ENCODE measurements at places on chromosomes 5 and 9.

DNA sequence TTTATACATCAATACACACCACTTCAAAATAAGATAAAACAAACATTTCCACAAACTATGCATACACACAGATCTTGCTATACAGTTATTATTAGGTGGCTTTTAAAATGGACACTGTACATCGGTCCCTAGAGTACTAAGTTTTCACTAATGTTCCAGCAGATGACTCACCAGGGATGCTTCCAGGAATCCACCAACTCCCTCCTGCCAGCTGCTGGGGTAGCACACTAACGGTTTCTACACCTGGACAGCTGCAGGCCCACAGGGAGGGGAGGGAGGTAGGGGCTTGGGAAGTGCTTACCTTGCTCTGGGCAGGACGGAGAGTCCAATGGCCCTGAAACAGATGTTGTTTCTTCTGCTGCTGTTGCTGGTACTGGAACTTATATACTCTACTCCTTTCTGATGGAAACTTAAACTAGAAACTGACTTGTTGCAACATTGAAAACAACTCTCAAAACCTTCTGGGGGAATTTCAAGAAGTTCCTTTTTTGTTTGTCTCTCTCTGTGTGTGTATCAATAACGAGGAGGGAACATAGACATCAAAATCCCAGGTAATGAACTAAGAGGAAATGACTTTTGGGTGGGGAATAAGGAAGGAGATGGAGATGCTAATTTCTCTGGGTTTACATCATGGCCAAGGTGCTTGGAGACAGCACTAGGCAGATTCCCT is at the start of gene IL12B:
IL12B (minus strand) TSS at position 357 of the 670 bp plus-strand sequence. CDS start 3,705 bp downstream, outside the sequence.
- no peak for DNase-seq

DNA sequence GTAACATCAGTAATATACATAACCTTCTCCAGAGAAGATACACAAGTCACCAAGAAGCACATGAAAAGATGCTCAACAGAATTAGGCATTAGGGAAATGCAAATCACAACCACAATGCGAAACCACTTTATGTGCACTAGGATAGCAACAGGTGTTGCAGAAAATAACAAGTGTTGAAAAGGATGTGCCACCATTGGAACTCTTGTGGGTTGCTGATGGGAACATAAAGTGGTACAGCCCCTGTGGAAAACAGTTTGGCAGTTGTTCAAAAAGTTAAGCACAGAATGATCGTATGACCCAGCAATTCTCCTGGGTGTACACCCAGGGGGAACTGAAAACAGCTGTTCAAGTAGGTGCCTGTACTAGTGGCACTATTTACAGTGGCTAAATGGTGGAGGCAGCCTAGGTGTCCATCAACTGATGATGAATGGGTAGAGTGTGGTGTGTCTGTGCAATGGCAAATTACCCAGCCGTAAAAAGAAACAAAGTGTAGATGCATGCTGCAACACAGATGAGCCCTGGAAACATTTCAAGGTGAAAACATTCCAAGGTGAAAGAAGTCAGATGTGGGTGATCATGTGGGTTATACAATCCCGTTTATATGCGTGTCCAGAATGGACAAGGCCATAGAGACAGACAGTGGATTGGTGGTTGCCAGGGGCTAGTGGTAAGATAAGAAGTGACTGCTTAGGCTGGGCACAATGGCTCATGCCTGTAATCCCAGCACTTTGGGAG is 27.2 kb downstream of the CCDC69 start:
- no peak for DNase-seq

- DNase-seq = no peak
Observed at GRCh38 chr5:5369051-5369605, 53.3 kb upstream of the ICE1 start.

- no peak for DNase-seq
Observed at GRCh38 chr5:132375957-132376356, 6.4 kb downstream of the SLC22A5 start.

DNA sequence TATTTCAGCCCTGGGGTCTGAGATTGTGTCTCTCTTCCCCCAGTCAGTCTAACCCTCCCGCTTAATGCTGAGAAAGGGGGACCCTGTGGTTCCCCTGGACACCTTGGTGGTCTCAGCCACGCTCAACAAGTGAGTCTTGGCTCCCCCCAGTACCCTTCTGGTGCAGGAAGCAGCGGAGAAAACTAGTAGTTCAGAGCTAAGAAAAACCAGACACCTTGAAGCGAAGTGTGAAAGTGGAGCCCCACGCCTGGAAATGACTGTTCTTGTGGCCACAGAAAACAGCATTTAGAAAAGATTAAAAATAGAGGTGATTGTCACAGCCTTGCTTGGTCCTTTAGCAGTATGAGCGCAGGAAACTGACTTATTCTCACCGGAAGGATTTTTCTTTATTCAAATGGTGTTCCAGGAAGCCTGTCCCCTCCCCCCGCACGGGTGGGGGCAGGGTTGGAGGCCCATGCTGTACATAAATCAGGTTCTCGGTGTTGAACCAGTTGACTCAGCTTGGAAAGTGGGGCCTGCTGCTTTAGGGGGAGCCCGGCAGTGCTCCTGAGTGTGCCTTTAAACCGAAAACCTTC is 8.1 kb downstream of the ARPC5L start:
- no peak for DNase-seq

Measured in fibroblast of skin of left quadriceps (primary cell).